ENCODE measurements at places on chromosomes 11 and 22. TPM values are rescaled to one million over a fixed set of nuclear protein-coding genes. Genes with fewer than 3 reads are reported as not detected.

Gene OR8G1
- not detected for total RNA-seq

Gene OR8G5
- not detected for total RNA-seq

Gene INS
- total RNA-seq, result not detected

Gene SCUBE1
- total RNA-seq, result 12.3 TPM

Gene PLEKHB1
- total RNA-seq, result 11.9 TPM

Gene KCNJ11
- not detected for total RNA-seq

Gene MAPK8IP2
- total RNA-seq, result 1.2 TPM

Gene TRIM49
- not detected for total RNA-seq

Gene KDM4D
- total RNA-seq, result not detected

Gene KCTD14
- 3.3 TPM for total RNA-seq

Gene SYT9
- not detected for total RNA-seq

Gene GAL3ST1
- 98.5 TPM for total RNA-seq

Gene LRRC75B
- total RNA-seq, result 127 TPM

Gene ATP6V1E1
- 70.9 TPM for total RNA-seq

Gene OR5AR1
- not detected for total RNA-seq

Gene APOL3
- 15.2 TPM for total RNA-seq

Gene SLC29A2
- 7.4 TPM for total RNA-seq

Gene PATE4
- not detected for total RNA-seq

Gene SHISAL1
- total RNA-seq, result 1.1 TPM

Gene TPBGL
- not detected for total RNA-seq

Gene OR8D1
- not detected for total RNA-seq

Gene FGF4
- not detected for total RNA-seq

Gene RBM4
- total RNA-seq, result 69.3 TPM

Gene WNT11
- total RNA-seq, result 6.6 TPM

Gene CNIH2
- total RNA-seq, result not detected

Gene GALNT18
- total RNA-seq, result 13.5 TPM

Gene OR51B2
- total RNA-seq, result not detected

Gene GRIA4
- 87.8 TPM for total RNA-seq

Gene PDGFD
- total RNA-seq, result 1.7 TPM

Gene CRYBA4
- not detected for total RNA-seq

Gene APOL2
- total RNA-seq, result 55.2 TPM

Gene SERGEF
- 31.5 TPM for total RNA-seq

Gene KRTAP5-9
- total RNA-seq, result not detected

Gene POU2AF3
- 10.9 TPM for total RNA-seq

Gene P2RY6
- not detected for total RNA-seq
